ENCODE measurements at places on chromosomes 16 and 17.

DNA sequence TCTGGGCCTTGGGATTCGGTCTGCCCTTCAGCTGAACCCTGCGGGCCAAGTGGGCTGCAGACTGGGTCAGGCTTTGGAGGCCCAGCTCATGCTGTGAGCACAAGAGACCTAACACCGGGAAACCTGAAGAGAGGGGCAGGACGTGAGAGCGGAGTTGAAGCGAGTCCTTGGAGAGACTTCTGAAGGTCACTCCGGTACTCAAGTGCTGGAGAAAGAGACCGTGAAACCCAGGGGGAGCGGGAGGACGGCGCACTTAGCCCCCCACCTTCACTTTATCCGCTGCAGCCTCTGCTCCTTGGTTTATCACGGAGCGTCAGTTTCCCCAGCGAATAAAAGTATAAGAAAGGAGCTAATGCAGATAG is 361 bp downstream of the UQCRC2 start:
- DNase-seq, result no peak

DNA sequence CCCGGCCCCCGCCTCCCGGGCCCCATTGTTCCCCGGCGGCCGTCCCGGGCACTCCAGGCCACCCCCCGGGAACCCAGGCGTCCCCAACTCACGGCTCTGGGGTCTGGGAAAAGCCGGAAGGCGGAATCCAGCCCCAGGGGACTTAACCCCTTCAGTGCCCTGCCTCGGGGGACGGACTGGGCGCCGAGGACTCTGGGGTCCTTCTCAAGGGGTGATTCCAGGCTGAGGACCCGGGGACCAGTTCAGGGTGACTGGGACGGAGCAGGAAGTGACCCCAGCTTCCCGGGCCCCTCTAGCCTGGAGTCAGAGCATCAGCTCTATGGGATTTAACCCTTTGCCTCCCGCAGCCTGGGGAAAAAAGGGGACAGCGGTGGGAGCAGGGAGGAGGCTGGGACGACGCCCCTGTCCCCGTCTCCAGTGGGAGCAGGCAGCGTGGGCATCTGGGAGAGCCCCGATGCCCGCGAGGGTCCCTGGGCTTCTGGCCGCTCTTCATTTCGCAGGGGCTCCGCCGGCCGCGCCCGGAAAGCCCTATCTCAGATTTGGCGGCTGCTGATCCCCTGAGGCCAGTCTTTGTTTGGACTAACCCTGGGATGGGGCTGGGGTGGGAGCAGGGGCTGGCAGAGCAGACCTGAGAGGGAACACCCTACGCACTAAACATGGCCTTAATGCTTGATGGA is at the start of gene ZNF629:
ZNF629 (minus strand) TSS at position 270 of the 677 bp plus-strand sequence. CDS start 2,723 bp downstream, outside the sequence.
- DNase-seq, result peak; percentile 80

DNA sequence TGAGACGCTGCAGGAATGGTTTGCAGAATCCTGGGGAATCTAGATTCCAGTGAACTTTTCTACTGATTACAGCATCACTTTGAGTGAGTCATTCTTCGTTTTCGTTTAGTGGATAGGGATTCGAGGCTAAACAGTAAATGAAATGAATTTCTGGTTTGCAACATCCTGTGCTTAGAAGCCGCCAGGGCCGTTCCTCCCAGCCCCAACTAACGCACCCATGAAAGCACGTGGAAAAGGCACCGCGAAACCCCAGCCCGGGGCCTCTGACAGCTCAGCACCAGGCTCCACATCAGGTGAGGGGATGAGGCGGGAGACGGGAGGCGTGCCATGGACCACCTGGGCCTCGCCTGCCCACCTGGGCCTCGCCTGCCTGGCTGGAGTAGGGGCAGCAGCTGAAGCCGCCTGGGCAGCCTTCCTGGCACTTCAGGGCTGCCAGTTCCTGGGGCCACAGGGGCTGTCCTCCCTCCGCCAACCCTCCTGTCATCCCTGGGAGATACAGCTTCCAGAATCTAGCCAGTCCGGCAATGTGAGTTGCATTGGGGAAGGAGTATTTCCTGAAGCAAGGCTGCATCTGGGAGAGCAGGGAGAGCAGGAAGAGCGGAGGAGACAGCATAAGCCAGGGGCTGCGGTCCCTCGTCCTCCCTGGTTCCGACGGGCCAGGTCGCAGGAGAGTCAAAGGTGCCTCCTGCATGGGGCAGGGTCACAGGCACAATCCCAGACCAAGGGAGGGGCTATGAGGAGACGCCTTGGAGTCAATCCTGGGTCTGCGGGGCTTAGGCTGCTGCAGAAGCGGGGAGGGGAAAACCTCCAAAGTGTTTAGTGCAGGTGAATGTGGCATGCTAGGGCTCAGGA is 78.4 kb downstream of the RPH3AL start:
- DNase-seq, result no peak

- peak; percentile 71 for DNase-seq
Observed at GRCh38 chr17:46732754-46733398, 85.6 kb downstream of the WNT3 start.

DNA sequence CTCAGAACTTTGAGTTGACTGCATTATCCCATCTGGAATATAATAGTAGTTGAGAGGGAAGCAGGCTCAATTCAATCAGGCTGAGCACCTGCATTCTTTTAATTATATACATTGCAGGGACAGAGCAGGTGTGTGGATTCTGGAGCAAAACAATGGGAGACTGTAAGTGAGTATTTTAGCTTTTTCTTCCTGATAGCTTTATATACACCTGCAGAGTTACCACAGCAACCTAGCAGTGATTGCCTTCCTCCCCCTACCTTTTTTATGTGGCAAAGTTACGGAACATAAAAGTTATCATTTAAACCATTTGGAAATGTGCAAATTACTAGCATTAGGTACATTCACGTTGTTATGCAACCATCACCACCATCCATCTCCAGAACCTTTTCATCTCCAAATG is 25.4 kb upstream of the RHOT1 start:
- DNase-seq, result no peak

- DNase-seq, result no peak
Observed at GRCh38 chr16:4180511-4180910, 61.4 kb downstream of the SRL start.

- peak; percentile 23 for DNase-seq
Observed at GRCh38 chr17:80252871-80253270, 7.8 kb upstream of the RNF213 start.

DNA sequence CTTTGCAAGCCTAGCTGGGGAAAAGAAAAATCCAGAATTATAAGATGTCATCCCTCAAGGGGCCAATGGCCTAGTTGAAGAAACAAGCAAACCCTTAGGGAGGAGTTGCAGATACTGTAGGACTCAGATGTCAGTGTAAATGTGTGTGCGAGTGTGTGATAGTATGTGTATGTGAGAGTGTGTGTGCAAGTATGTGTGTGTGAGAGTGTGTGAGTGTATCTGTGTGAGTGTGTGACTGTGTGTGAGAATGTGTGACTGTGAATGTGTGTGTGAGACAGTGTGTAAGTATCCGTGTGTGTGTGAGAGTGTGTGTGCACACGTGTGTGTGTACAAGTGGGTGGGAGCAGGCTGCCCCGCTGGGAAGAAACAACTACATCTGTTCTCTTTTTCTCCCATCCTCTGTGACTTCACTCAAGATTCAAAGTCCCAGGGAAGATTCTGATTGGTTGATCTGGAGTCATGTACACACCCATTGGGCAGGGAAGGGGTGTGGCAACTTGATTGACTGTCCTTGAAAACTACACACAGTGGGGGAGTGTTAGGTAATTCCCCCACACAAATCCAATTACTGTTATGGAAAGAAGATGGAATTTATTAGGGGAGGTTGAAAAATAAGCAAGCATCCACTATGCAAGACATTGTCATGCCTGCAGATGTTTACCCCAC is 40.7 kb downstream of the IRX3 start:
- DNase-seq, result no peak

GRCh38 chr17:19495828-19496528 is 37.7 kb upstream of the SLC47A1 start:
- DNase-seq, result no peak

DNA sequence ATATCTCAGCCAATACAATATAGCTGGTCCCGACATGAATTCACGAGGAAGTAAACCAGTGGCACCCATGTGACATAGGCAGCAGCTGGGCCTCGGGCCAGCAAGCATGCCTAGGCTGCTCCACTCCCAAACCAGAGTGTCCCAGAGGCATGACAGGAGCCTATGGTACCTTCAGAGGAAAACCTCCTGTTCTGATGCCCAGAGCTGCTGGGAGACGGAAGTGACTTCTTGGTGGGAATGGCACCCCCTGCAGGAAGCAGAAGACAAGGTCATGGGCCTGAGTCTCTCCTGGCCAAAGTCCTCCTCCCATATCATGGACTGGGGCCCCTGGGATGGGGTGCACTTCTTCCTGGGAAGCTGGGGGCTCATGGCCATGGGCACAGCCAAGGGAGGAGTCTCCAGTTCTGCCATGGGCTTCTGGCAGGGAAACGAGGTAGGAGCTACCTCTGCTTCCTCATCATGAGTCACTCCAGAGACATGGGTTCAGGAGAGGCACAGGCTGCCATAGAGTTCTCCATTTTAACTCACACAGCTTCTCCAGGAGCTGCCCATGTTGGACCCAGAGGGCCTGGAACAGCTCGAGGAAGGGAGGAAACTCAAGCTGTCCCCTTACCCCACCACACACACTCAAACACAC is 13.4 kb downstream of the FBF1 start:
- no peak for DNase-seq

DNA sequence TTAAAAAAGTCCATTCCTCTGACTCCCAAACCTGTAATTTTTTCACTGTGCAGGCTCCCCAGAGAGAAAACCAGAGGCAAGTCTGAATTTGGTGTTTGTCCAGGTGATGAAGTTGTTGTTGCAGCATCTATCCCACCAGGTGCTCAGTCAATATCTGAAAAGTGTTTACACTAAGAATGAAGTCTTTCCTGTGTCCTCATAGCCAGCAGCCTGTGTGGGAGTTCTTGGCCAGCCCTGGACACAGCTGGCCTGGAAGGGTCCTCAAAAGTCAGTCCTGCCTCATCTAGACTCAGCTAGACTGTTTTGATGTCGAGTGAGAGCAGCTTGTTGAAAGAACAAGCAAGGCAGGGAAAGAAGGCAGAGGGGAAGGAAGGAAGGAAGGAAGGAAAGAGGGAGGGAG is 3.3 kb upstream of the PMP22 start:
- no peak for DNase-seq

DNA sequence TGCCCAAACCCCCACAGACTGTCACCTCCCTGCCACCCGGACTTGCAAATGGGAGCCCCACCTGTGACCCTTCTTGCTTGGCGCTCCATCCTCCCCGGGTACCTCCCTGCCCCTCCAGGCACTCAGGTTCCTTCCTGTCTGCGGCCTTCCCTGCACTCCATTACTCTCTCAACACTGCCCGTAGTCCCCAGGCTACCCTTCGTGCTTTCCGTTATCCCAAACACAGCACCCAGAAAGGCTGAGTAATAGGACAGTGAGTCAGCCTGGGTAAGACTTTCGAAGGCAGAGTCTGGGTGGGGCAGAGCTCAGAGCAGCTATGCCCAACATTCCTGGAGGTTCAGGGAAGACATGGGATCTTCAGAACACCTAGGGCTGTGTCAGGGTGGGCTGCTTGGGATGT is 16.6 kb upstream of the C16orf74 start:
- DNase-seq, result no peak

GRCh38 chr16:2226245-2226793 is 2.9 kb downstream of the E4F1 start:
- no peak for DNase-seq

- no peak for DNase-seq
Observed at GRCh38 chr17:33680472-33680871, 387.4 kb upstream of the ASIC2 start.

GRCh38 chr16:12590963-12591362 is 212.7 kb downstream of the CPPED1 start:
- DNase-seq, result no peak

DNA sequence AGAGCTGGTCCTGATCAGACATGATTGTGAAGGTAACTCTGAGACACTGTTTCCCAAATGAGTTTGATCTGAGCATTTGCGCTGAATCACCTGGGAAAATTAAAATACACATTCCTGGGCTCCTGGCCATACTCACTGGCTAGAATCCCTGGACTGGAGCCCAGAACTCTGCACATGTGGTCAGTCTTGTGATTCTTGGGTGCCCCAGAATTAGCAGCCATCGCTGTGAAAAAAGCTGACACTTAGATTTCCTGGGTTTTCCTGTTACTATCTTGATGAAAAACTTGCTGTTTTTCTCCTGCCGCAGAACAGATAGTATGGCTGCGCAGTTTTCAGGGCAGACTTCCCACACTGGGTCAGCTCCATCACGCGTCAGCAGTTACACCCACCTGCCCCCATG is 24.6 kb downstream of the NECAB2 start:
- DNase-seq, result peak; percentile 75

DNA sequence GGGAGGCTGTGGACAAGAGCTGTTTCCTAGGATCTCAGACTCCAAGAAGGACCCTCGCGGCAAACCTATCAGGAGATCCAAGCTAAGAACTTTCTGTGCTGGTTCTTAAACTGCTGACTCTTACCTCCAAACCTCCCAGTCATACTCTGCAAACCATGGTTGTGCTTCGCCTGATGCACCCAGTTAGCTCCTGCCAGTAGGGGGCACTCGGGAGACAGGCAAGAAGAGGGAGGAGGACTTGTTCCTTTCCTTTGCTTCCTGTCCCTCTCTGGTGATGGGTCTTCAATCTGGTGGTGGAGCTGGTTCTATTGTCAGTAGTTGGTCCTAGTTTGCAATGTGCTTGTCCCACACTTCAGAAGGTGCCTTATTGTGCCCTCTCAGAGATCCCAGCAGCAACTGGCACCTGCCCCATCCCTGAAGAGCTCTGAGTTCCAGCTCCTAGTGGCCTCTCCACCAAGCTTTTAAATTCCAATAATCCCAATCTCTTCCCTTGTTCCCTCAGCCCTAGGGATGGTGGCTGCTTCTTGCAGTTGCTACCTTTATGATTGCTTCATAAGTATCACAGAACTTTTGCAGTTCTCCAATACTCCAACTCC is 113.5 kb upstream of the RPL38 start:
- DNase-seq, result peak; percentile 20

- no peak for DNase-seq
Observed at GRCh38 chr17:53628011-53628410, 194.7 kb upstream of the KIF2B start.

DNA sequence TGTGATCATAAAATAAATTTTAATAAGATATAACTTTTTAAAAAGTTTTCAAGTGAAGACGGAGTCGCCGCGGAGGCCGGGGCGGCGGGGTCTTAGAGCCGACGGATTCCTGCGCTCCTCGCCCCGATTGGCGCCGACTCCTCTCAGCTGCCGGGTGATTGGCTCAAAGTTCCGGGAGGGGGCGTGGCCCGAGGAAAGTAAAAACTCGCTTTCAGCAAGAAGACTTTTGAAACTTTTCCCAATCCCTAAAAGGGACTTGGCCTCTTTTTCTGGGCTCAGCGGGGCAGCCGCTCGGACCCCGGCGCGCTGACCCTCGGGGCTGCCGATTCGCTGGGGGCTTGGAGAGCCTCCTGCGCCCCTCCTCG is at the start of gene FOXC2:
FOXC2 (plus strand) TSS at position 229 of the 365 bp plus-strand sequence. CDS start 507 bp downstream, outside the sequence.
- no peak for DNase-seq

DNA sequence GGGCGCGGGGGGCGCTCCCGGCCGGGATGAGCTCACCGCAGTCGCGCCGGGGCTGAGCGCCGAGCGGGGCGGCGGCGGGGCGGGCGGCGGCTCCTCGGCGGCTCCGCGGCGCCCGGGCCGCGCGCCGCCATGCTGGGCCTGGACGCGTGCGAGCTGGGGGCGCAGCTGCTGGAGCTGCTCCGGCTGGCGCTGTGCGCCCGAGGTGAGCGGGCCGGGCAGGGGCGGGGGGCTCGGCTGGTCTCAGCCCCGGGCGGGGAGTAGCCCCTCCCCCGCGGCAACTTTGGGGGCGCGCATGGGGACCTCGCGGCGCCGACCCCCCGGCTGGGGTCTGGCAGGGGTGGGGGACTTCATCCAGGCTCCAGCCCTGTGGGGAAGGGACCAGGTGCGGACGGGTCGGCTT is at the start of gene ARHGDIG:
ARHGDIG (plus strand) TSS at position 40 of the 400 bp plus-strand sequence; CDS start at position 130, 90 bp downstream.
- DNase-seq, result no peak
